Choroid plexus epithelial cell (primary cell): ENCODE measurements at places on chromosomes 4 and X.

- no peak for DNase-seq
Measured at GRCh38 chr4:177323416-177323815, 13.7 kb downstream of the NEIL3 start.

GRCh38 chrX:49040376-49040955 is 2.7 kb downstream of the TFE3 start:
- peak; percentile 14 for DNase-seq

GRCh38 chr4:75989846-75990528 is 758 bp downstream of the SDAD1 start:
- DNase-seq: peak; percentile 35

GRCh38 chr4:1008840-1009541 is 2.4 kb upstream of the FGFRL1 start:
- no peak for DNase-seq

- DNase-seq: no peak
Measured at GRCh38 chr4:18736551-18736950, 715.0 kb upstream of the LCORL start.

GRCh38 chrX:150192816-150193215 is 170.3 kb upstream of the MAMLD1 start:
- DNase-seq: no peak

- no peak for DNase-seq
Measured at GRCh38 chrX:31506360-31506759, 434.5 kb upstream of the FTHL17 start.

GRCh38 chr4:142778430-142778829 is 67.7 kb downstream of the INPP4B start:
- peak; percentile 30 for DNase-seq

DNA sequence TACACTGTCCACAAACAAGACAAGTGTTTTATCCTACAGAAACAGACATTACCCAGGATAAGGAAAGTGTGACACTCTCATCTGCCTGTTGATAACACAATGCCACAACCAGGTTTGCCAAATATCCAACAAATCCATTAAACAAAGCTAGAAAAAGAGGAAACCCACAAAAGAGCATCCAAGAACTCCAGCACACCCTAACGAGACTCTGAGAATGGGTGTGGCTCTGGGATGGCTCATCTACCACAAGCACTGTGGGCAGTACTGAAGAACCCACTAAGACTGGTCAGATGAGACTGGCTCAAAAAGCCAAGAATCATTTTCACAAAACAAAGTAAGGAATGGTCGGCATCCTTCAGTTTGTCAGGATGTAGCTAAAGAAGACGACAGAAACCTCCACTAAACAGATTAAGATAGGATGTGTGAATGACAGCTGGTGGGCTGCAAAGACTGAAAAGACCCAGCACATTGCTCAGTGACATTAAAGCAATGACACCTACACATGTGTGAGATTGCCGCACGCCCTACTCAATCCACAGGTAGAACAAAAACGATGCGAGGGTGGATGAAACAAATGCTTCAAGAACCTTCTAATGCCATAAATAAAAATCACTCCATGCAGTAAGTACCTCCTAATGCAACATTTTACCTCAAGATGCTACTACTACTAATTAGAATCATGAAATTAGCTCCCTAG is 14.7 kb downstream of the ATP8A1 start:
- DNase-seq: no peak

DNA sequence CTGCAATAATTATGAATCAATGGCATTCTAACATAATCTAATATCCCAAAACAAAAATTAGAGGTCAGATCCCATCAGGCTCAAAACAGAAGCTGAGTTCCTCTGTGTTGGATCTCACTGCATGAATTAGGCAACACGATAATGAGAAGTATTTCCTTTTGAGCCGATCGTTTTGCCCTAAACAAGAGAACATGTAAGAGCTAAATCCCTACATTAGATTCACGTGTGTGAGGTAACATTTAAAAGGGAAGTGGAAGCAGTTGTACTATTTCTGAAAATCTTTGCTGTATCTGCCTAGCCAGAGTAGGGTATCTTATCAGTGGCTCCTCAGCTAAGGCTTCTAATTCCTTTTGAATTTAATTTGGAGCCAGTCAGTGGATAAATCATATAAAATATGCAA is 115.6 kb downstream of the C4orf51 start:
- no peak for DNase-seq

DNA sequence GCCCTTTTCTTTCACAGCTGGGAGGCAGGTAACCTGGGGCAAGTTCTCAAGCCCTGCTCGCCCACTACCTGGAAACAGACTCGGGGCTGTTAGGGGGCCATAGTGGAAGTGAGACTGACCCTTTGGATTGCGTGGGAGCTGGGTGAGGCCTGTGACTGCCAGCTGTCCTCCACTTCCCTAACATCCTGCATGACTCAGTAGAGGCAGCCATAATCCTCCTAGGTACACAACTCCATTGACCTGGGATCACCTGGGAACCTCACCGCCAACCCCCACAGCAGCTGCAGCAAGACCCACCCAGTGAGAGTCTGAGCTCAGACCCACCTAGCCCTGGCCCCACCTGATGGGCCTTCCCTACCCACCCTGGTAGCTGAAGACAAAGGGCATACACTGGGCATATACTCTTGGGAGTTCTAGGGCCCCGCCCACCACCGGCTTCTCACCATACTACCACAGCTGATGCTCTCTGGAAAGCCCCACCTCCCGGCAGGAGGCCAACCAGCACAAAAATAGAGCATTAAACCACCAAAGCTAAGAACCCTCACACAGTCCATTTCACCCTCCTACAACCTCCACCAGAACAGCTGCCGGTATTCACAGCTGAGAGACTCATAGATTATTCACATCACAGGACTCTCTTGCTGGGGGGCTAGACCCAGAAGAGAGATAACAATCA is 61.1 kb upstream of the DCTD start:
- DNase-seq: peak; percentile 67

- DNase-seq: no peak
Measured at GRCh38 chr4:118313098-118313497, 39.7 kb downstream of the PRSS12 start.

DNA sequence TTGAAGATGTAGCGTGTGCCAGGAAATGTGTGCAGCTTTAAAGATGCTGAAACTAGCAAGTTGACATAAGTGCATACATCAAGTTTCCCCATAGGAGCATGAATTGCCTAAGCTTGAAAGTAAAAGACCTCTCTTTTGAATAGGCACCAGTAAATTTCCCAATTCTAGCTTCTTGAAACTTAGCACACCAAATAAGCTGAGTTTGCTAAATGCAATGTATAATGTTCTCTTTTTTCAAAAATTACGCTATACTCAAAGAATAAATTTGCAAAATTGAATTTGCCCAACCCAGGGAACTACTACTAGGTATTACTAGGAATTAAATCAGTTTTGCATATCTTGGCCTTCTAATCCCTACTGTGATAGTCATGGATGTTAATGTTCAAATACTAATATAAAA is 923.9 kb upstream of the LCORL start:
- DNase-seq: no peak

GRCh38 chr4:138656990-138657389 is 358.6 kb upstream of the NOCT start:
- no peak for DNase-seq

GRCh38 chrX:38103857-38104812 is 97.8 kb downstream of the SYTL5 start:
- no peak for DNase-seq

DNA sequence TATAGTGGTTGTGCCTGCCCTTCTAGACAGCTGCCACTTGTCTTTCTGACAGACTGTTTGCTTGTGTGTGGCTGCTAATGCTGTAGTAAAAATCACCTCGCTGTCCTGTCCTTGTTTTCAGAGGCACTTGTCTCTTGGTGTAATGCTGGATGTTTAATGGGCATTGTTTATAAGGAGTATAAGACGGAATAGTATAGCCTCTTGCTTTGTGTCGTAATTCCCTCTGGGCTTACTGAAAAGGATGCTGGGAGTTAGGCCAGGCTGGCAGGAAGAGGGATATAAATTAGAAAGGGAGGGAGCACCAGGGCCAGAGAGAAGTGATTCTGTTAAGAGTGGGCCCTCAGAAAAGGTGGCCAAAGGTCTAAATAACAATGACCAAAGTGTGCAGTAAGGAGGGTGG is 29.0 kb downstream of the NHS start:
- DNase-seq: no peak

GRCh38 chr4:183765251-183765911 is 106.3 kb downstream of the TRAPPC11 start:
- DNase-seq: no peak

DNA sequence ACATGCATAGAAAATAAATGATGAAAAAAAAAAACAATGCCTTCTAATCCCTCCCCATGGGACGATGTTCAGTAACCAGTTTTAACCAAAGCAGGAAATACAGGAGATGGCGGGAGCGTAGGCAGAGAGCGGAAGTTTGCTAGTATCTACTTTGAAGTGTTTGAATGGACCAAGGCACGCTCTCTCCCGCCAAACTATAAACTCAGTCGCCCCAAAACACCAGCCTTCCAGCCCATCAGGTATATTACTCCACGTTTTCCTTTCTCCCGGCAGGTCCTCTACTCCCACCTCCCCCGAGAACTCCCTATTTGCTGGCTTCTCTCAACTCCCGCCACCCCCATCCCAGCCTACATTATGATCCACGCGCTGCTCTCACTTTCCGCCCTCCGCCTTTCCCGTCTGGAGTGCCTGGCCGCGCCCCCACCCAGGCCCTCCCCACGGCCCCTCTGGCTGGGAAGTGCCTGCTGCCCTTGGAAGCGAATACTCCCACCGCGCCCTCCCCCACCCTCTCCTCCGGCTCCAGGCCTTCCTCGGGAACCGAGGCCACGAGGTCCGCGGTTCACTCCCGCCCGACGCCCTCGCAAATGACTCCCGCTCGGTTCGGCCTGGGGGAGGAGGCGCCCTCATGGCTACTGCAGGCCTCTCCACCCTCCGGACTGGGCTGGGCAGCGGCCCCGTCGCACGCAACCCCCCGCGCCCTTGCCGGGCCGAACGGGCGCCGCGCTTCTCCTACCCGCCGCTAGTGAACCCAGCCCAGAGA is 723 bp downstream of the DHX15 start:
- DNase-seq: peak; percentile 55
